NCI-H446 treated with DMSO at 0.1 percent for 48 hours (cell line): ENCODE measurements at places on chromosomes 12 and 14.
A peak's percentile ranks its signal among the peaks of the same experiment; 100 is the strongest.

DNA sequence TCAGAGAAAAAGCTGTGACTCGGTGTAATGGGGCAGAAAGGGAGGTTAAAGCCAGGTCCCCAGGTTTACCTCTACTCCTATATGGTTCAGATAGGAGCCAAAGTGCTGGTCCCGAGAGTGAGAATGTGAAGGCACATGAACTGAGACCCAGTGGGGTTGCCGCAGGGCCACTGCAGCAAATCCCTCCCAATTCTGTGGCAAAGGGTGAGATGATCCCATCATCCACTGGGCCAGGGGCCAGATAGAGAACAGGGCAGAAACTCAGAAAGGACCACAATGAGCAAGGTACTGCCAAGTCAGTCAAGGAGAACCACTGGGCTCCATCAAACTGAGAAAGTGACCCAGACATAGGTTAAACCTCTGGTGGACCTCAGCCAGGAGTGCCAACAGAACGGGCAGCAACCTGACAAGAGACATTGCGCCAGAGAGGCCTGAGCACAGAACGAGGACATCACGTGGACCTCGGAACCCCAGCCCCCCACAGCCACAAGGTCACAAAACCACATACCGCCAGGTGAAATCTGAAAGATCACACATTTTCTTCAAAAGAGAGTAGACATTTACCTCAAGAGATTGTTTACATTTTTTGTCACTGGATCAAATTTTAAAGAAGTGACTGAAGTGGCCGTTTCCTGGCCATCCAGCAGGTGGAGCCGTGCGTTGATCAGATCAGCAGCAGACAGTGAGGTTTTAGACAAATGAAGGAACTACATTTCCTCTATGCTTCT, 20.5 kb upstream of the ITPR2 start:
- peak; percentile 35 for DNase-seq

- DNase-seq: peak; percentile 87
Observed at GRCh38 chr12:98294051-98294805, 221.2 kb upstream of the TMPO start.

DNA sequence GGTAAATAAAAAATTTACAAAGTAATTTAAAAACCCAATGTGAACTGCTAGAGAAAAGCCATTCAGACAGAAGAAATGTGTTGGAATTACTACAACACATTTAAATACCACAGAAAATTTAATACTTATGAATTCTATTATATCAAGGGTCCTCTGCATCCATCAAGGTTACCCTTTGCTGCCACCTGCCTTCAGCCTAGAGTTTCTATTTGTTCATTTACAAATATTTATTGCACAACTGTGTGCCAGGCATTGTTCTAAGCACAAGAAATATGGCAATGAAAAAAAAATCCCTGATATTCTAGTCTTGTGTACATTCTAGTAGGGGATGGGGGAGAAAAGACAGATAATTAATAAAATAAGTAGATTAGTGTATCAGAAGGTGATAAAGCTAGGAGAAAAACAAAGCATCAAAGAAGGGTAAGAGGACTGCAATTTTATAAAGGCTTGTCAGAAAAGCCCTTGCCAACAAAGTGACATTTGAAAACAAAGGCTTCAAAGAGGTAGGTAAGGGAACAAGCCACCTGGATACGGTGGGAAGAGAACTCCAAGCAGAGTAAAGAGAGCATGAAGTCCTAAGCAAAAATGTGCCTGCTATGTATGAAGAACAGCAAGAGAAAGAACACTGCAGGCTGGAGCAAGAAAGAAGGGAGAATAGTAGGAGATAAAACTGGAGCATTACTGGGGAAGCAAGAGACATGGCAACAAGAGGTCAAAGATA, 59.1 kb upstream of the SLC6A13 start:
- no peak for DNase-seq

GRCh38 chr12:457676-458075, 2.1 kb upstream of the B4GALNT3 start:
- no peak for DNase-seq

- DNase-seq: no peak
Observed at GRCh38 chr12:68121143-68121542, 38.4 kb downstream of the IFNG start.

DNA sequence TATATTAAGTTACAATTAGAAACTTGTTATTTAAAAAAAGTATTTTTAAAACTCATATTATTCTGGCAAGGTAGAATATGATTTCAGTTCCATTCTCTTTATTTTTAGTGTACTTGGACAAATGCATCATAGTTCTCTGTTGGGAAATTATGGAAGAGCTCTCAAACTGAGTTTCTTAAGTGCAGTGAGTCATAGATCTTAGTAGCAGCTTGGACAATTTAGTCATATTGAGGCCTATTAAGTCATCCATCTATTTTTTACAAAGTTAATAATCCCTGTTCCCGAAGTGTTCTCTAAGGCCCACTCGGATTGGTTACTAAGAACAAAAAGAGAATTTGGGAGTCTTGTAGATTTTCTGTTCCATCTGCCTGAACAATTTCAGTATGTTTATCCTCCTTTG, 113.9 kb downstream of the ANO4 start:
- no peak for DNase-seq

DNA sequence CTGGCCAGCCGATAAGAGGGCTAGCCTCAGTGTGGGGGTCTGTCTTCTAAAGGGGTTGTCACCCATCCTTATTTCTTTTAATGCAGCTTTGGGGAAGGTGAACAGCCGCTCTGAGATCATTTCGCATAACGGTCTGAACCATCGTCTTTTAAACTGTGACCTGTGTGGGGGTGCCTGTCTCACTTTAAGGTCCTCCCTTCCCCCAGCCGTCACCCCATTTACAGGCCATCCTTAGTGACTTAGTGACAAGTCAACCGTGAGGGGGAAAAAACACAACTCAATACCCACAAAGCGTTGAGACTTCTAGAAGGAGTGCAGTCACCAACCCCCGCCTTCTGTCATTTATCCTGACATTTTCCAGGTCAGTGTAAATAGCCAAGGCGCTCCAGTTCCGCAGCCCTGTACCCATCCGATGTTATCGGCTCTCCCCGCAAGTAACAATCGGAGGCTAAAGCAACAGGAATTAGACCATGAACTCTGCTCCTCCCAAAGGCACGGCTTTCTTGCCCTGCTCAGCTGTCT, 505 bp upstream of the DENND5B start:
- no peak for DNase-seq

- DNase-seq: no peak
Observed at GRCh38 chr14:58560208-58560607, 77.6 kb upstream of the DACT1 start.

DNA sequence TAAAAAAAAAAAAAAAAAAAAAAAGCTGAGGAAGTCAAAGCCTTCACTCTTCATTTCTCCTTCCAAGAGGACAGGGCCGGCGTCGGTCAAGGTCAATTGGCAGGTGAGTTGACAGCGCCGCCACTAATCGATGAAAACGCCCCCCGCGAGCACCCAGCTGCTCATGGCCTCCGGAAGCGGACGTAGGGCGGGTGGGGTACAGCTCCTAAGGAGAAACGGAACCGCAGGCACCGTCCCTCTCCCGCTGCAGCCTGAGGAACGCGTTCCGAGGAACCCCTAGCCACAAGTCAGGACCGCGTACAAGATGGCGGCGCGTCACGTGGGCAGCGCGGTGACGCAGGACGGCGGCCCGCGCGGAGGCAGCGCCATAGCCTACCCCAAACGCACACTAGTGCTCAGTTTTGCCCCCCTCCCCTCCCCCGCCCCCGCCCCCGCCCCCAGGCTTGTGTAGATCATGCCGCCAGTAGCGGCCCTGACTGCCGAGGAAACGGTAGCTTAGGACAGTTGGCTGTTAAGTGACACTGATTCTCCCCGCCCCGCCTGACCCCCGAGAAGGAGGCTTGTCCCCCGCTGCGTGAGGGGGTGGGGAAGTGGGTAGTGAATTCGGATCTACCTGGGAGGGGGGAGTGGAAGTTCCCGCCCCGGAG, at the start of gene ATF1:
Gene ATF1 (plus strand): TSS at position 463 of the 647 bp plus-strand sequence. CDS start 16,045 bp downstream, outside the sequence.
- DNase-seq: peak; percentile 88

- DNase-seq: no peak
Observed at GRCh38 chr14:26621807-26622560, 24.2 kb upstream of the NOVA1 start.

DNA sequence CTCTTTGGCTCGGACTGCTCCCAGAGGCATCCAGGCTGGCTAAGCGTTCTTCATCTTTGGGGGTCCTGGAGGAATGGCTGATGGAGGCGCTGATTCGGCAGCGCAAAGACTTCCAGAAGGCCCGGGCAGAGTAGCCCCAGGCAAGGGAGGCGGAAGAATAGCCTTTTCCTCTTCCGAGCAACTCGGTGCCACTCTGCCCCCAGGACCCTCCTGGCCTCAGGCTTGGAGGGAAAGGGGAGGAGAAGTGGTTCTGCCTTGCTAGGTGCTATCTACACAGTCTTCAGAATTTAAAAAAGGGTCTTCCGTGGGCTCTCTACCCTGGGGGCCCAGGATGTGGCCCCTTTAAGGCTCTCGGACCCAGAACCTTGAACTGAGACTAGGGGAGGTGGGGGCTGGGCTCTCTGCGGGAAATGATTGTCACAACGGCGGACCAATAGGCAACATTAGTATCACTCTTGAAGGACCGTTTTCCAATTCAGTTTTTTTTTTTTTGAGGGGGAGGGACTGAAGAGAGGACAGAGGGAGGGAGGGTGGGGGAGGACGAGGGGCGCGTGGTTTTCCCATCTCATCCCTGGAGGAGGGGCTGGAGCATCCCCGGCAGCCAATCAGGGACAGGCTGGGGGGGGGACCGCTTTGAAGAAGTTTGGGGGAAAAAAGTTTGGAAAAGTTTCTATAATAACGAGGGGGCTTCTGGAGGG, at the start of gene NFATC4:
Gene NFATC4 (plus strand): TSS at position 671 of the 698 bp plus-strand sequence. CDS start 157 bp downstream, outside the sequence.
- DNase-seq: no peak

- no peak for DNase-seq
Observed at GRCh38 chr12:122862872-122863701, 27.8 kb downstream of the HIP1R start.

- no peak for DNase-seq
Observed at GRCh38 chr14:92747701-92748258, 647 bp downstream of the LGMN start.

- no peak for DNase-seq
Observed at GRCh38 chr12:22255097-22255496, 79.4 kb downstream of the ST8SIA1 start.

DNA sequence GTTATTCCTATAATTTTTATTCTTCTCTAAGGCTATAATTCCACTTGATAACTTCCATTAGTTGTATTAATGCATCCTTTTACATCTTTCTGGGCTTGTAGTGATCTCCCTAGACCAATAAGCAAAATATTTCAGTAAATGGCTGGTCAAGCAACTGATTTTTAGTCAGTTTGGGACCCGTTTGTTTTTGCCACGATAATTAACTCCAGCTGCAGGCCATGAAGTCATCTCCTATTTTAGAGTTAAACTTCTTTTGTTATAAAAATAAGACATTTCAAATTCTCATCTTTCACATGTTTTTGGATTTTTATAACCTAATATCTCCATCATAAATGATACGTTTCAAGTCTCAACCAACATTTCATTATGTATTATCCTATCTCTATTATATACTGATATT, 49.4 kb downstream of the MAGOHB start:
- no peak for DNase-seq

DNA sequence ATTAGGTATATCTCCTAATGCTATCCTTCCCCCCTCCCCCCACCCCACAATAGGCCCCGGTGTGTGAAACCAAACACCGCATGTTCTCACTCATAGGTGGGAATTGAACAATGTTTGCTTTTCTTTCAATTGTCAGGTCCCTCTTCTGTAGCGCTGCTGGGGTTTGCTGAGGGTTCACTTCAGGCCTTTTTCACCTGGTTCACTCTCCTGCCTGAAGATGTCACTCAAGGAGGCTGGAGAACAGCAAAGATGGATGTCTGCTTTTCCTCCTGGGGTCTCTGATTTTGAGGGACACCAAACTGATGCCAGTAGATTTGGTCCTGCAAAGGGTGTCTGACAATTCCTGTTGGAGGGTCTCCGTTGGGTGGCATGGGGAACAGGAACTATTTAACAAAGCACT, 35.8 kb downstream of the KLRK1 start:
- DNase-seq: no peak

DNA sequence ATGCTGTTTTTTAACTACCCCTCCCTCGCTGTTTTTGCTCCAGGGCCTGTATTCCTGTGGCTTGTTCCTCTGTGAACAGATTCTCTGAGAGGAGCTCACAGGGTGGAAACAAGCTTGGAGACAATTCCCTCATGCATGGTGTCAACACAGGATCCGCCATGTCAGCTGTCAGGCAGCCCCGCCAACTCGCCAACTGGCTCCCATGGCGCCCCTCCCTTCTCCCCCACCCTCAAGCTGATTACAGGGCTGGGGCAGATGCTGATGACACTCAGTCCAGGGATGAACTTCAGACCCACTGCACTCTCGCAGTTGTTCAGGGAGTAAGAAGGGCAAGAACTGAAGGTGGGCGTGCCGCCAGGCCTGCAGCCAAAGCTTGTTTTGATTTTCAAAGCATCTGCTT, 229.9 kb downstream of the NTF3 start:
- no peak for DNase-seq

DNA sequence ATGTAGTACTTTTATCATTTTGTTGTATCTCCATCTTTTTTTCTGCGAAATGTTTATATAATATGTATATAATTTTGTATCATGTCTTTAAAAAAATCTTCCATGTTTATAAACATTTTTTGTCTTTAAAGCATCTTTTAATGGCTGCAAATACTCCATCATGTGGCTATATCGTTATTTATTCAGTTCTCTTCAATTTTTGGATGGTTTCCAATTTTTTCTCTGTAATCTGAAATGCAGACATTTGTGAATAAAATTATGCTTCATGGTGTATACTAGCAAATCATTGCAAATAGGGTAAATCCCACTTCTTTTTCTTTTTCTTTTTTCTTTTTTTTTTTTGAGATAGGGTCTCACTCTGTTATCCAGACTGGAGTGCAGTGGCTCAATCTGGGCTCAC, 54.0 kb downstream of the CPSF2 start:
- DNase-seq: no peak

GRCh38 chr12:15244341-15244740, 23.1 kb upstream of the RERG start:
- no peak for DNase-seq

- DNase-seq: no peak
Observed at GRCh38 chr14:96581902-96582301, 79.7 kb downstream of the PAPOLA start.

DNA sequence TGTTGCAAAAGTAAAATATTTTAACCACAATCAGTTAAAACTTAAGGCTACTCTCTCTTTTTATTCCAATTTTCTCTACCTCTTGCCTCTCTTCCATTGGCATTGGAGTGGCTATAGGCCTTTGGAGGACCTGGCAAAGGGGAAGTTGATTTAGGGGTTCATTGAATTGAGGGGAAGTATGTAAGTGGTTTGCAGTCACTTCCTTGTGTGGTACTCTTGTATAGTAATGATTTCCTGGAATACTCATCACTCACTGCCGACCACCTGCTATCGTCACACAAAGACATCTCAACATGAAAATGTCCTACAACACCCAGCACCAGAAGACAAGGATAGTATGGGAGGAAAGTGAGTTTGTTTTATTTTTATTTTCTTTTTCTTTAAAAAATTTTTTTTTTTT, 45.7 kb upstream of the CPM start:
- DNase-seq: no peak

GRCh38 chr12:32051511-32052211, 55.0 kb upstream of the BICD1 start:
- no peak for DNase-seq

GRCh38 chr12:45637706-45638105, 91.8 kb upstream of the ARID2 start:
- DNase-seq: no peak

GRCh38 chr14:101077481-101078074, 174.1 kb upstream of the RTL1 start:
- no peak for DNase-seq

- no peak for DNase-seq
Observed at GRCh38 chr12:93632383-93632782, 44.8 kb upstream of the CRADD start.
